ENCODE measurements at places on chromosomes 2 and 18. TPM values are rescaled to one million over a fixed set of nuclear protein-coding genes. Genes with fewer than 3 reads are reported as not detected.

- no peak for DNase-seq
Measured at GRCh38 chr18:37854396-37854795, 288.8 kb upstream of the CELF4 start.

DNA sequence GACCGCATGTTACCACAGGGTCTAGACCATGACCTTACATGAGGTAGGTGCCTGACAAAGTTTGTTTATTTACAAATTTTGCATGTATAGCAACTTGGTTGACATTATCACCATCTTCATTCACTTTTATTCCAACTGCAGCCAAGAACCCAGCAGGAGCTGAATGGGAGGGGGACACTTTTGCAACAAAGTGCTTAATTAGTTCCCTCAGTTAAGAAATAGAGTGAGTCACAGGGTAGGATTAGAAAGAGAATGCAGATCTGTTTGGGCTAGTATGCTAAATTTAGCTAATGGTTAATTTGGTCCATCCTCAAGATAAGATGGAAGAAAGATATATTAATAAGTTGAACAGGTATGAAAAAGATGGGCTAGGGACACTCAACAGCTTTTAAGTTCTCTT is 678.9 kb downstream of the ARHGAP15 start:
- no peak for DNase-seq

GRCh38 chr2:104969564-104969963 is 68.3 kb upstream of the MRPS9 start:
- peak; percentile 70 for DNase-seq

DNA sequence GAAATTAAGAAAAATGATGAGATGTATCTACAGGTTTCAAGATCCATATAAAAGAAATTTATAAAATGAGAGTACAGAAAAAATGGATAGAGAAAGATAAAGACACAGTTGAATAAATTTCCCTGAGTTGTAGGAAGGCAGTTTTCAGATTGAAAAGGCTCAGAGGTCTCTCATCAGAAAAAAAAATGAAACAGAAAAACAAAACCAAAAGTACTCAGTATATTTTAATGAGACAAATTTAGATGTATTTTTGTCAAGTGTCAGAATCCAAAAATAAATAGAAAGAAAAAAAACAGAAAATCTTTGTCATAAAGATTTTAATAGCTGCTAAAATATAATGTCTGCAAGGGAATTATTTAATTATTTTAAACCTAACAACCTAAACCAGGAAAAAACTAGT is 520.5 kb downstream of the KCNJ3 start:
- DNase-seq, result no peak

DNA sequence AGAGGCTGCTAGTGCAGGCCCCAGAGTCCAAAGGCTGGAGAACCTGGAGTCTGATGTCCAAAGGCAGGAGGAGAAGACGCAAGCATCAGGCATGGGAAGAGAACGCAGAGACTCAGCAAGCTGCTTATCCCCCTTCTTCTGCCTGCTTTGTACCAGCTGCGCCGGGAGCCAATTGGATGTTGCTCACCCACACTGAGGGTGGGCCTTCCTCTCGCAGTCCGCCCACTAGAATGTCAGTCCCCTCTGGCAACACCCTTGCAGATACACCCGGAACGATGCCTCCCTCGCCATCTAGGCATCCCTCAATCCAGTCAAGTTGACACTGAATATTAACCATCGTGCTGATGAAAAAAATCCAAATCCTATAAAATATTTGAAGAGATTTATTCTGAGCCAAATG is 141.6 kb downstream of the TWIST2 start:
- no peak for DNase-seq

GRCh38 chr2:3867469-3867868 is 164.1 kb downstream of the DCDC2C start:
- no peak for DNase-seq

DNA sequence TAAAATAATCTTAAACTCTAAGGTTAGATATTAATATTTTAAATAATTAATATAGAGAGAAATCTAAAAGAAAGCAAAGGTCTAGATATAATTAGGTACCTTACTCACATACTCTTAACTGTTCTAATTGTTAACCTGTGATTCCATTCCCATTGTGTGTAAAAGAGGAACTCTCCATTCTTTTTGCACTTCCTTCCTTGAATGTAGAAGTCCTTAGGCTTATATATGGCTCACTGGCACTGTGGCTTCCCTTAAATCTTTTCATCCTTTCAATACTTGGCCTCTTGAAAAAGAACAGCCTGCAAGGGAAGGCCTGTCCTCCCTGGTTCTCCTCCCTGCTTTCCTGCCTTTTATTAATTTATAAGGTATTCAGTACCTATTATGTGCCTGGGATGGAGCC is 182.8 kb upstream of the FOSL2 start:
- no peak for DNase-seq

DNA sequence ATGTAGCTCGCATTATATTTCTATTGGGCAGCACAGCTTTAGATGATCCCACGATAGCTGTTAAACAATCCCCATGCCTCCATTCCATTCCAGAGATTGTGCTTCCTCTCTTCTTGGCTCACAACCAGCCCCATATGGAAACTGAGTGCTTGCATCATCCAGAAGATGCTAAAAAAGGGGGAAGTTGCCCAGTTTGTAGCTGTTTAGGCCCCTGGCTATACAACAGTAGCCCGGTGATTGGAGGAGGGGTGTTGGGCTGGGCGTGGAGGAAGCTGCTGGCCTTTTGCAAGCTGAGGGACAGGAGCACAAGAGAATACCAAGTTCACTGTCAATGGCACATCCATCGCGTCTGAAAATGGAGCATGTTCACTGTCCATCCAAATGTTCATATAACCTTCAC is 360.2 kb downstream of the ALK start:
- DNase-seq, result no peak

DNA sequence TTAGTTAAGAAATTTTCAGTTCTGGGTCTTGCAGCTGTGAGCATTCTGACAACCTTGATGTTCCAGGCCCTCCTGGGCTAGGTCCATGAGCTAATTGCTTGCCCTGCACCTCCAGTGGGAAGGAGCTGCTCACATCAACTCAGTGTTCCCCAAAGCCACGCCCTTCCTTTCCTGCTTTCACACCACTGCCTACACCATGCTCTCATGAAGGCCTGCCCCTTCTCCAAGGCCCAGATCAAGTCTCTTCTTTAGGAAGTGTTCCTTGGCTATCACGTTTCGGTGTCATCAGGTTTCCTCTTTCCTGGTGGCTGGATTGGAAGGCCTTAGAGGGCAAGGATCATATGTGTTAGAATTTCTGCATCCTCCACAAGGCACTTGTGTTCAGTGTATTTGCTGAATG is 18.8 kb downstream of the TMEM127 start:
- no peak for DNase-seq

- no peak for DNase-seq
Measured at GRCh38 chr18:8609659-8610458, 622 bp downstream of the RAB12 start.

- no peak for DNase-seq
Measured at GRCh38 chr2:233980955-233981561, 63.9 kb downstream of the TRPM8 start.

DNA sequence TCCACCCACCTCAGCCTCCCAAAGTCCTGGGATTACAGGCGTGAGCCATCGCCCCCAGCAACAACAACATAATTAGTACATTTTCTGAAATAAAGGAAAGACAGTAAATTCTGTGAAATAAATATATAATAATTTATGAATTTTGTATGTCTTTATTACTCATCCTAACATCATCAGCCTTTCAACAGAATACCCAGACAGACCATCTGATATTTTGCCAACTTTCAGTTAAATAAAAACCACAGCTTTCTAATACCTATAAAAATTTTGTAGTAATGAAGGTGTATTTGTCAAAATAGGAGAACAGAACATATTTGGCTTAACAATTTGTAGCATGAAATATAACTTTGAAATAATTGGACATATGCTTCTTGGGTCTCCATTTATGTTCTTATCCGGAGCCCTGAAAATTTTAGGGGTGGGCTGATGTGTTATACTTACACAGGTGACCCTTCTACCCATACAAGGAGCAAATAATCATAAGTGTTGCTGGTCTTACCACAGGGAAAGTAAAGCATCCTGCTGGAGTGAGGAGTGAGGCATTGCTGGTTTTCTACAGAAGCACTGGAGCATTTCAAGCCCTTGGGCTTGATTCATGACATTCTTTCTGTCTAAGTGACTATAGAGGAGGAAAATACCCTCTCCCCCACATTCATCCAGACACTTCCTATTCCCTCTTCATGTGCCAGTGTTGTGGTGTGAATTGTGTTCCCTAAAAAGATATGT is 99.3 kb downstream of the SPOPL start:
- DNase-seq, result no peak

- DNase-seq, result no peak
Measured at GRCh38 chr18:59358414-59358711, 702 bp downstream of the LMAN1 start.

GRCh38 chr2:14182227-14182946 is 450.1 kb upstream of the LRATD1 start:
- DNase-seq, result no peak

DNA sequence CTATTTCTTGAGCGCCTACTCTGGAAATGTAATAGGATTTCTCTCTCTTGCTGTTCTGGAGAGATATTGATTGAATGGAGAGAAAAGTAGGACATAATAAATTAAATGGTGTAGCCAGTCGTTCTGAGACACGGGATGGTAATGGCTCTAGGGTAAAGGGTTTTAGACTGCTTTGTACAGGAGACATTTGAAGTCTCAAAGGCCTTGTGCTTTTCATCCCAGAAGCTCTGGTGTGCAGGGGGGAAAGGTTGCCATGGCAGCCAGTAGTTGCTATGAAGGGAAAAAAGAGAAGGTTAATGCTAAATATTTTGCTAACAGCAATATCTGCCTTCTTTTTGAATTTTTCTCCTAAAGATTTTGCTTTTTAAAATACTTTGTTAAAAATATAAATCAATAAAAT is 359.3 kb downstream of the RIT2 start:
- DNase-seq, result no peak

DNA sequence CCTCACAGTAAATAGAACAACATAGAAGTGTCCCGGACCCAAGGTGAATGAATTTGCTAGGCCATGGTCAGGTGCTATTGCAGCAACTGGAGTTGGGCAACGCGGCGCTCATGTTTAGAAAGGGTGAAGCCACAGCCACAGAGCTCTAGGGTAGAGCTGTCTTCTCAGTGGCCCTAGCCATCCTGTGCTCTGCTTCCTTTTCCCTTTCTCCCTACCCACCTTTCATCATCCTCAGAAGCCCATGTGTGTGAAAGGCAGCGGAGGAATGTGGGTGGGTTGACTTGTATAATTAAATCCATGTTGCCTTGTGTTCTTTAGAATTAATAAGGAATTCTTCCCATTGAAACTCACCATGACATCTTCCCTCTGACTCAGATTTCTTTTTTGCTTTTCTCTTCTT is 336.7 kb downstream of the OSR1 start:
- DNase-seq, result no peak

DNA sequence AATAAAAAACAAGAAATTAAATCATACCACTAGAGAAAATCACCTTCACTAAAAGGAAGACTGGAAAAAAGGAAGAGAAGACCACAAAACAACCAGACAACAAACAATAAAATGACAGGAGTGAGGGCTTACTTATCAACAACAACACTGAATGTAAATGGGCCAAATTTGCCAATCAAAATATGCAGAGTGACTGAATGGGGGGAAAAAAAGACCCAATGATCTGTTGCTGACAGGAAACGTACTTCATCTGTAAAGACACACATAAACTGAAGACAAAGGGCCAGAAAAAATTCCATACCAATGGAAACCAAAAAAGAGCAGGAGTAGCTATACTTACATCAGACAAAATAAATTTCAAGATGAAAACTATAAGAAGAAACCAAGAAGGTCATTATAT is 25.5 kb upstream of the EML6 start:
- no peak for DNase-seq

DNA sequence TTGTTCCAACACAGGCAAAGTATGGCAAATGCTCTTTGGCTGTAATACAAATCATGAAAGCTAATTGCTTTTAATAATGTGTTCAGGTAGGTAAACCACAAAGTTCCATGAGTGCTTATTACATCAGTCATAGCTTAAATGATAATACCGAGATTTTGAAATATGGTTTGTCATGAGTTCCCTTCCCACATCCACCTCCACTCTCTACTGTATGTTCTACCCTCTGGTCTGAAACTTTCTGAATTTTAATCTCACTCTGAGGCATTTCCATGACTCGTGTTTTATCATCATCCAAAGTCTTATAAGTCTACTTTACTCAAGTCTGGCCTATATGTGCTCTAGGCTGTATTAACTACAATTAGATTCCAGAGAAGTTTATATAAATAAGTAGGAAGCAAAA is 354.8 kb downstream of the AKAIN1 start:
- no peak for DNase-seq

GRCh38 chr2:95277246-95277906 is 3.1 kb downstream of the PROM2 start:
- DNase-seq, result no peak

- DNase-seq, result no peak
Measured at GRCh38 chr2:172011812-172012575, 12.2 kb downstream of the METAP1D start.

DNA sequence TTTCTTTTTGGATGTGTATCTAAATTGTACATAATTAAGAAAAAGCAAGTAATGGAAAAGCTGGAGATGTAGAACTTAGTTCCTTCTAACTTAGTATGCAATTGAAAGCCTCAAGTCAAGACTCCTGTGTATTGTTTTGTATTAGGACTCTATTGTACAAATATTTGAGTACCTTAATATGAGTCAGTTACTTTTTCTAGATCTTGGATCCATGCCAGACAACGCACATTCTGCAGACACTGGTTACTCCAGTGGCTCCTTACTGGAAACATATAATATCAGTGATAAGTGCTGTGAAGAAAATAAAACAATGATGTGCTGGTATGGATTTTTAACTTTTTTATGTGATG is 1.5 kb downstream of the SLC39A10 start:
- DNase-seq, result peak; percentile 38

- no peak for DNase-seq
Measured at GRCh38 chr18:47680488-47680887, 250.0 kb downstream of the SMAD2 start.

- DNase-seq, result no peak
Measured at GRCh38 chr2:126950504-126950903, 51.8 kb downstream of the TEX51 start.

DNA sequence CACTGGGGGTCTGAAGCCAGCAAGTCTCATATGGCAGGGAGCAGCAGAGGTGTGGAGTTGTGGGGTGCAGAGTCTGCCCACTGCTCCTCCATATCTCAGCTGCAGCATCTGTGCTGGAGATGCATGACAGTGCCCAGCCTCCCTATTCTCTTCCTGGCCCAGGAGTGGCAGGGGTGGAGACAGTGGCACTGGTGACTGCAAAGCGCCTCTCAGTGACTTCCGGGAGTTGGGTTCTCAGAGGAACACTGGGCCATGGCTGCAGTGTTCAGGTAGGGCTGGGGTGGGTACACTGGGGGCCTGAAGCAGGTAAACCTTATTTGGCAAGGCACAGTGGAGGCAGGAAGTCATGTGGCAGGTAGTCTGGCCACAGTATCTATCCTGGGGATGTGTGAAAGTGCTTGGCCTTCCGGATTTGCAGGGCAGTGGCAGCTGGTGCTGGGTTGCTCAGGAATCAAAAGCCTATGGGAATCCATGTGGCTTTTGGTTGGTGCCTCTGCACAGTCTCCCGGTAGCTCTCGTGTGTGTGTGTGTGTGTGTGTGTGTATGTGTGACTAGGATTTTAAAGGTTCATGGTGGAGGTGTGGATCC is 60.3 kb upstream of the THUMPD2 start:
- no peak for DNase-seq

GRCh38 chr2:70898363-70899240 is 37.1 kb upstream of the ATP6V1B1 start:
- DNase-seq, result no peak

The GAL3ST2 gene
- total RNA-seq, result 3.8 TPM

The NT5DC4 gene
- not detected for total RNA-seq

The TTC39C gene
- 17.2 TPM for total RNA-seq

The GBX2 gene
- total RNA-seq, result not detected
